ENCODE measurements at places on chromosomes 11 and 22. TPM values are rescaled to one million over a fixed set of nuclear protein-coding genes. Genes with fewer than 3 reads are reported as not detected.

The OPCML gene
- total RNA-seq = not detected

The SCUBE1 gene
- total RNA-seq = 0.89 TPM

The SLC22A24 gene
- total RNA-seq = not detected

The ADM2 gene
- total RNA-seq = 5.2 TPM

The CTSC gene
- 54.8 TPM for total RNA-seq

The KREMEN1 gene
- total RNA-seq = 26.8 TPM

The TMEM258 gene
- total RNA-seq = 52.0 TPM

The RBMXL2 gene
- 0.27 TPM for total RNA-seq

The BDNF gene
- total RNA-seq = 0.54 TPM

The C11orf52 gene
- total RNA-seq = 21.7 TPM

The OR8D1 gene
- total RNA-seq = not detected

The OR56B4 gene
- not detected for total RNA-seq

The RASD2 gene
- 1.3 TPM for total RNA-seq

The MS4A6E gene
- not detected for total RNA-seq

The TPBGL gene
- total RNA-seq = not detected

The ART5 gene
- total RNA-seq = 11.8 TPM

The IGSF9B gene
- total RNA-seq = 13.4 TPM

The SLC5A12 gene
- total RNA-seq = not detected

The MAJIN gene
- total RNA-seq = not detected

The SPINDOC gene
- 7.4 TPM for total RNA-seq

The AQP11 gene
- total RNA-seq = 1.3 TPM

Measured in thyroid gland (tissue), 4 donors.